AG04450 (cell line): ENCODE measurements at places on chromosomes 1 and 21. TPM values are rescaled to one million over a fixed set of nuclear protein-coding genes. Genes with fewer than 3 reads are reported as not detected.

Gene MROH7
- 0.05 TPM in 1 of 2 replicates, not detected in the other for polyA plus RNA-seq

Gene LCE1F
- not detected in 2 replicates for polyA plus RNA-seq

Gene TNNI3K
- polyA plus RNA-seq, result 0.89 and 1.1 TPM in 2 replicates

Gene CYP2J2
- 0.06 and 0.10 TPM in 2 replicates for polyA plus RNA-seq

Gene RNU1-2
- polyA plus RNA-seq, result under 0.01 TPM in 1 of 2 replicates, not detected in the other

Gene OR2T2
- polyA plus RNA-seq, result not detected in 2 replicates

Gene CORT
- polyA plus RNA-seq, result not detected in 2 replicates

Gene TNNT2
- polyA plus RNA-seq, result 1.6 and 2.3 TPM in 2 replicates

Gene RCC2
- 43.3 and 43.4 TPM in 2 replicates for polyA plus RNA-seq

Gene FMO4
- polyA plus RNA-seq, result 0.46 and 1.2 TPM in 2 replicates

Gene CLEC20A
- polyA plus RNA-seq, result not detected in 2 replicates

Gene CCDC185
- not detected in 2 replicates for polyA plus RNA-seq

Gene ITGB2
- polyA plus RNA-seq, result 0.04 TPM in 1 of 2 replicates, not detected in the other

Gene OR2L8
- not detected in 2 replicates for polyA plus RNA-seq

Gene MPZ
- 0.71 and 0.89 TPM in 2 replicates for polyA plus RNA-seq

Gene LCE2A
- polyA plus RNA-seq, result not detected in 2 replicates

Gene GPR61
- polyA plus RNA-seq, result not detected in 2 replicates

Gene TRIM33
- 21.1 and 22.2 TPM in 2 replicates for polyA plus RNA-seq

Gene EPHB2
- 30.9 and 41.7 TPM in 2 replicates for polyA plus RNA-seq

Gene LCE1C
- polyA plus RNA-seq, result not detected in 2 replicates

Gene KRTCAP2
- polyA plus RNA-seq, result 102 and 131 TPM in 2 replicates

Gene TFF1
- not detected in 2 replicates for polyA plus RNA-seq

Gene TNFRSF14
- 5.4 and 7.9 TPM in 2 replicates for polyA plus RNA-seq

Gene ALDH9A1
- polyA plus RNA-seq, result 94.3 and 149 TPM in 2 replicates

Gene CCDC17
- polyA plus RNA-seq, result 0.19 TPM in 2 replicates
